Stimulated activated naive CD8-positive, alpha-beta T cell treated with anti-CD3 and anti-CD28 coated beads, Interleukin-15, amount 100 ng/mL, for 72 hours (primary cell): ENCODE measurements at places on chromosomes 16 and 17.

DNA sequence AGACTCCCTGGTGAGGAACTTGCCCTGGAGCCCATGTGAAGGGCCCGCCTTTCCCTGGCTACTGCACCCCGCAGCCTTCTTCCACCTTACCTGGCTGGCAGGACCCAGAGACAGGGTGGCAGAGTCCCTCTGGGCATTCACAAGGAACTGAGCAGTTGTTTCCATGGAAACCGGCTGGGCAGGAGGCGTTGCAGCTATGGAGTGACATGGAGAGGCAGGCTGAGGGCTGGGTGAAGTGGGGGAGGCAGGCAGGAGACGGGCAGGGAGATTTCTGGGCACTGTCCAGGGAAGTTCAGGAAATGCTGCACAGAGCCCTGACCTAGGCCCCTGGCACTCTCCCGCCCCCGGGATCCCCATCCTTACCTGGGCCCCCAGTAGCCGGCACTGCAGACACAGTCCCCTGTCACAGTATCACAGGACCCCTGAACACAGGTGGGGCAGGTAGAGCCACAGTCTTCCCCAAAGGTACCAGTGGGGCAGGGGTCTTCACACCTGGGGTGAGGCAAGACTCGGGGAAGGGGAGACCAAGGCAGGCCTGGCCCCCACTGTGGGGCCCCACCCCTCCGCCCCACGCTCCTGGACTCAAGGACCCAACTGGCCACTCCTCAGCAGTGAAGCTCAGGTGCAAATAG lies 5.9 kb downstream of the SCARF1 start:
- no peak for DNase-seq

GRCh38 chr16:49355933-49356665 lies 17.5 kb upstream of the C16orf78 start:
- no peak for DNase-seq

DNA sequence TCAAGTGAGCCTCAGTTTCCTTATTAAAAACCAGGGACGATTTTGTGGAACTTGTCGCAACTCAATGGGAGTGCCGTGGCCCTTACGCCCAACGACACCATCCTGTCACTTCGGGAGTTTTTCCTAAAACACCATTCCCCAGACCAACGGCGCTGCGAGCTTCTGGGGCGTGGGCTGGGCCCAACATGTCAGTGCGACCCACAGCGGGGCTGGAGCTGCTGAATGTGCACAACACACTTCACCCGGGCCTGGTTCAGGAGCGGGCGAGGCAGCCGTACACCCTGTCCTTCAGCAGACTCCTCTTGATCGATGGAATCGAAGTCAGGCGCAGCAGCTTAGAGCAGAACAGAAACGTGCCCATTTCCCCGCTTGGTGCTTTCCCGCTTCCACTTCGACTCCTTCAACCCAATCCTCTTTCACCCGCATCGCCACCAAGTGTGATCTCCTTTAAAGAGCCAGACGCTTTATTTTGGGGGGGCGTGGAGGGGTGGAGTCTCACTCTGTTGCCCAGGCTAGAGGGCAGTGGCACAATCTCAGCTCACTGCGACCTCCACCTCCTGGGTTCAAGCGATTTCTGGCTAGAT lies 13.2 kb upstream of the SLC7A5 start:
- DNase-seq = no peak

- DNase-seq = no peak
Measured at GRCh38 chr17:74391771-74392170, 24.5 kb downstream of the GPR142 start.

- no peak for DNase-seq
Measured at GRCh38 chr16:1335996-1336395, 2.6 kb downstream of the BAIAP3 start.

- DNase-seq = no peak
Measured at GRCh38 chr16:72317446-72317845, 145.5 kb upstream of the PMFBP1 start.

DNA sequence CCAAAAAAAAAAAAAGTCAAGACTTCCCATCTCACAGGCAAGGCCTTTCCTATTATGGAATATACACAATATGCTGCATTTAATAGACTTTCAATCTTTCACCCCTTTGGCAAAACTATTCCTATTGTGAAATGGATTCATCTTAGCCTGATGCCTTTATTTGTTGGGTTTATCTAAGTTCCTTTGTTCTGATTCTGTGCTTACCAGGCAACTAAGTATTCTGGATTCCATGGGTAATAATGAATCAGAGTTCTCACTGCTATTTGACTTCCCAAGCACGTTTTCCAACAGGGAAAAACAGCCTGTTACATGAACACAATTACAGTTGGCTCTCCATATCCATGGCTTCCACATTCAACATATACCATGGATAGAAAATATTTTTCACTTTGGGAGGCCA lies 135.5 kb downstream of the MYO1D start:
- DNase-seq = no peak

DNA sequence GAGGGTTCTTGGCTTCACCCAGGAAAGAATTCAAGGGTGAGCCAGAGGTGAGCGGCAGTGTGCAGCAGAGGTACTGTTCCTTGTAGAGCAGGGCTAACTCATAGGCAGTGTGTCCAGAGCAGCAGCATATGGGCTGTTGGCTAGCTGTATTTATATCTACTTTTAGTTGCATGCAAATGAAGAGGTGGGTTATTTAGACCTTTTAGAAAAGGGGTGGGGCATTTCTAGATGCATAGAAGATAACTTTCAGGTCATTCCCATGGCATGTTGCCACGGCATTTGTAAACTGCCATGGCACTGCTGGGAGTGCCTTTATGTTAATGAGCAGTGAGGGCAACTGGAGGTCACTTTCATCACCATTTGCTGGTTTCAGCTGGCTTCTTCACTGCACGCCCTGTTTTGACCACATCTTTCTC lies 141.0 kb downstream of the STX8 start:
- no peak for DNase-seq

GRCh38 chr16:54237-54581 lies 581 bp downstream of the SNRNP25 start:
- DNase-seq = no peak

- no peak for DNase-seq
Measured at GRCh38 chr17:13135506-13135905, 117.7 kb upstream of the ELAC2 start.

GRCh38 chr16:59459806-59460205 lies 725.7 kb upstream of the GOT2 start:
- DNase-seq = no peak

GRCh38 chr17:30228011-30228410 lies 7.5 kb downstream of the SLC6A4 start:
- no peak for DNase-seq

DNA sequence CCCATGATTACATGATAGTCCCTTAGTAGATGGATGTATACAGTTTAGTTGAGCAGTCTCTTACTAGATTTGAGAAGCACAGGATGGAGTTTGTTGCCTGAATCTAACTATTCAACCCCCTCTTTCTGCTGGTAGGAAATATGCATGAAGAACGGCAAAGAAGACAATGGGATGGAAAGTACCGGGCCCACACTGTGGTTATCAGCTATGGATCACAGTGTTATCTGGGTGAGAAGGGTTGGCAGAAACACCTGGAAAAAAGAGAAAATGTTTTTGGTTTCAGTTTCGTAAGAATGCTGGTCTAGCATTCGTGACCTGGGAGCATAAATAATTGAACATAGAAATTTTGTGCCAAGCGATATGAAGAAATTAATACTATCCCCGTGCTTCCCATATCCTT lies 53.1 kb downstream of the ANKFN1 start:
- DNase-seq = no peak

DNA sequence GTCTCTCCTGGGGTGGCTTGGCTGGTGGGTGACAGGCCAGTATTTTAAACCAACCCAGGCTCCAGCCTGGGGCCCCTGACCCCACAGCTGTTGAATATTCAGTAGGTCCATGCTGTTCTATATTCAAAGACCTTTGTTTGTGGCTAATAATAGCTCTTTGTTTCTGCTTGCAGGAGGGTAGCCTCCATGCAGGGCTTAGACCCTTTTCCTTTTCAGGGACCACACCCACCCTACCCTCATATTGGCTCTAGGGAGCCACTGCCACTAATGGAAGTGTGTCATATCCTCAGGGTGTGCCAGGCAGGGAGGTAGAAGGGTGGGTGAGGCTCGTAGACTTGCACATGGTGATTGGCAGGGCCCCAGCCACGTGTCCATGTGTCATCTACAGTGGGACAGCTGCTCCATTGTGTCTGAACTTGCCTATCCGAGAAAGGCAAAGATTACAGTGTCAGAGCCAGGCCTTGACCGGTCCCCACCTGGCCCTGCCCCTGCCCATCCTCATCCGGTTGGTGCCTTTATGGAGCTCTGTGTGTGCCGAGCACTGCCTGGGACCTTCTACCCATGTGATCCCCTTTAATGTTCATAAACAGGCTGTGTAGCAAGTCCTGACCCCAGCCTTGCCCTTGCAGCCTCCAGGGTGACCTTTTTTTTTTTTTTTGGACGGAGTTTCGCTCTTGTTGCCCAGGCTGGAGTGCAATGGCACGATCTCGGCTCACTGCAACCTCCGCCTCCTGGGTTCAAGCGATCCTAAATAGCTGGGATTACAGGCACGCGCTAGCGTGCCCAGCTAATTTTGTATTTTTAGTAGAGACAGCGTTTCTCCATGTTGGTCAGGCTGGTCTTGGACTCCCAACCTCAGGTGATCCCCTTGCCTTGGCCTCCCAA lies 22.1 kb downstream of the TMC7 start:
- DNase-seq = no peak

GRCh38 chr16:1062895-1063294 lies 9.7 kb upstream of the SSTR5 start:
- DNase-seq = no peak

GRCh38 chr16:53886482-53887378 lies 182.8 kb downstream of the FTO start:
- no peak for DNase-seq

DNA sequence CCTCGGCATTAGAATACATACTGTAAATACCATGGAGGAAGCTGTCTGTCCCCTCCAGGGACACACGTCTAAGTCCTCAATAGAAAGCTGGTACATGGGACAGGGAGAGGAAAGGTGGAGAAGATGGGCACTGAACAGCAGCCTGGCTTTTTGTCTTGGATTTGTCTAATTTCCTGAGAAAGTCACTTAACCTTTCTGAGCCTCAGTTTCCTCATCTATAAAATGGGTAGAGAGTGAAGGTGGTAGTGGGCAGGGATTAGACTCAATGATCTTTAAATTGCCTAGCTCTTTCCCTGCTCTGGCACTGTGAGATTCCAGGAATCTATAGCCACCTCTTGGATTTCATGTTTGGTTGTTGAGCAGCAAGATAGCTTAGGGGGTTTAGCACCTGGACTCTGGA lies 96.2 kb downstream of the ASIC2 start:
- DNase-seq = no peak

DNA sequence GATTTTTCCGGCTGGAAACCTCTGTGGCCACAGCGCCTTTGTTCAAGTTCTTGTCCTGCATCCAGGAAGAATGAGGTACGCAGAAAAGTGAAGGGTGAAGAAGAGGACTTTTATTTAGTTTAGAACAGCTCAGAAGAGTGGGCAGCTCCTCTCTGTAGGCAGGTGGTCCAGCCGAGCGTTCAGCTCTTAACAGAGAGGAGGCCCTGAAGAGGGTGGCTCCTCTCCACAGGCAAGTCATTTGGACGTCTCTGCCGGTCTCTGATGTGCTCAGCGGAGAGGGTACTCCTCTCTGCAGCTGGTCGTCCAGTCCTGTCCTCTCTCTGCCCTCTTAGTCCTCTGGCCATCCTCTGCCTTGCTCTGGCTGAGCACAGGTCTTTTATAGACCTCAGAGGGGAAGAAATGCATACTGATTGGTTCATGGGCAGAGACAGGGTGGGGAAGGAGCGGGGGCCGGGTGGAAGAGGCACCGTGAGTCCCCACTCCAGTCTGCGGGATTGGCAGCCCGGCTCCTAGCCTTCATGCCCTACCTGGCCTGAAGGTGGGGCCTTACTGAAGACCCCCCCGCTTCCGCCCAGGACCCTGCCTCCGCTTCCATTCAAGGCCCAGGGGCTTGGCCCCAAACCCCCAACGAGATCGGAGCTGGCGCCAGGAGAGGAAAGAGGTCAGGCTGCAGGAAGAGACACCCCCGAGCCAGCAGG lies 70.0 kb upstream of the NKD1 start:
- DNase-seq = no peak

GRCh38 chr16:25845901-25846300 lies 154.1 kb downstream of the HS3ST4 start:
- no peak for DNase-seq

- no peak for DNase-seq
Measured at GRCh38 chr17:50462446-50462845, 6.2 kb downstream of the CHAD start.

GRCh38 chr16:26524281-26524680 lies 542.4 kb upstream of the C16orf82 start:
- DNase-seq = no peak

GRCh38 chr16:76963614-76964315 lies 227.2 kb upstream of the MON1B start:
- no peak for DNase-seq

DNA sequence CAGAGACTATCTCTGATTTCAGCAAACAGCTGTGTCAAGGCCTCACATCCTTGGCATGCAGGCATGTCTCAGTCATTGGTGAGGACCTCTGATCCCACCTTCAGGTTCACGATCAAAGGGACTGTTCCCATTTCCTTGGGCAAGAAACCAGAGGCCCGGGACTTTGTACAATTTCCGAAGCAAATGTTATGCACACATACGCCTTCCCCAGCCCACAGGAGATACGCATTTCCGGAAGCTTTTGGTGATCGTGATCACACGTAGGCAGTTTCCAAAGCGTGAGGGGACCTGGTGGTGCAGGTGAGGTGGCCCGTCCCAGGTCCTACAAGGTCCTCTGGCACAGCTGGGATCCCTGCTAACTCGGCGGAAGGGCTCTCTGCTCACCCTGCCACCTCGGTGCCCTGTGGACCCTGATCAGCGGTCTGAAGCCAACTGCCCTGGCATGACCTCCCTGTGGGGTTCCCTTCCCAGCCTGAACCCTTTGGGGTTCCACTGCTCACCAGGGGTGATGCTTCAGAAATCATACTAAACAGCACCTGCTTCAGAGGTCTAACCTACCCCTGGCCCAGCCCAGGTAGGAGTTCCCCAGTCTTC lies 28.8 kb upstream of the KLHDC4 start:
- DNase-seq = no peak

GRCh38 chr17:50988427-50988826 lies 122.3 kb upstream of the TOB1 start:
- no peak for DNase-seq

DNA sequence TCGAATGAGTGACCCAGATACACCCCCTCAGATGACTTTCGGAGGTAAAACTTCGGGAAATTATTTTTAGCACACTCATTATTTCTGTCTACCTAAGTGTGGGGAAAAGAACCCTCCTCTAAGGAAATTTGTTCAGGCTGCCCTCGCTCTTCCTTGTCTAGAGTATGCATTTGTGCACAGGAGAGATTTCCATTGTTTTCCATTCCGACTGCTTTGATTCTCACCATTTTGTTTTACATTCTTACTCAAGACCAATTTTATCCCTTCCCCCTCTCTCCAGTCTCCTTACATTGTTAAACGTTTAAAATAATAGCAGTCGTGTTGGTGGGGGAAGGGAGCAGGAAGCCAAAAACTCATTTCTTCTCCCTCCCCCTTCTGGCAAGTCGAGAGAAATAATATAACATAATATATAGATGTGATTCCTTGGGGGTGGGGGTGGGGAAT lies 1.5 kb upstream of the CHD3 start:
- no peak for DNase-seq
